NCI-H1105 treated with DMSO at 0.1 percent for 48 hours (cell line): ENCODE measurements at places on chromosomes 12 and 14.

DNA sequence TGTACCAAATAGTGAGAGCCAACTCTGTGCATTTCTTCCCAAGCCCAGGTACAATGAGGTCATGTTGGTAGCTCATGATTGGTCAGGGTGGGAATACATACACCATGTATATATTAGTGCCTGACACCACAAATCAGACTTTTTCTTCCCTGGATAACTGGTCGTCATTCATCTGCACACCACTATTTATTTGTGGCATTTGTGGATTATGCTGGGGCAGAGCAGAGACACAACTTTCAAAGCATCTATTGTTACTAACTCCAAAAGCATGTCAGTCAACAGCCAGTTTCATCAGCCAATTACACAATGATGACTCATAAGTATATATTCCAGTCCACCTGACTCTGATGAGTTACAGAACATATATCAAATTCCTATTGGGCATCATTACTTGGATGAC is 181.7 kb downstream of the ADAMTS20 start:
- DNase-seq: no peak

DNA sequence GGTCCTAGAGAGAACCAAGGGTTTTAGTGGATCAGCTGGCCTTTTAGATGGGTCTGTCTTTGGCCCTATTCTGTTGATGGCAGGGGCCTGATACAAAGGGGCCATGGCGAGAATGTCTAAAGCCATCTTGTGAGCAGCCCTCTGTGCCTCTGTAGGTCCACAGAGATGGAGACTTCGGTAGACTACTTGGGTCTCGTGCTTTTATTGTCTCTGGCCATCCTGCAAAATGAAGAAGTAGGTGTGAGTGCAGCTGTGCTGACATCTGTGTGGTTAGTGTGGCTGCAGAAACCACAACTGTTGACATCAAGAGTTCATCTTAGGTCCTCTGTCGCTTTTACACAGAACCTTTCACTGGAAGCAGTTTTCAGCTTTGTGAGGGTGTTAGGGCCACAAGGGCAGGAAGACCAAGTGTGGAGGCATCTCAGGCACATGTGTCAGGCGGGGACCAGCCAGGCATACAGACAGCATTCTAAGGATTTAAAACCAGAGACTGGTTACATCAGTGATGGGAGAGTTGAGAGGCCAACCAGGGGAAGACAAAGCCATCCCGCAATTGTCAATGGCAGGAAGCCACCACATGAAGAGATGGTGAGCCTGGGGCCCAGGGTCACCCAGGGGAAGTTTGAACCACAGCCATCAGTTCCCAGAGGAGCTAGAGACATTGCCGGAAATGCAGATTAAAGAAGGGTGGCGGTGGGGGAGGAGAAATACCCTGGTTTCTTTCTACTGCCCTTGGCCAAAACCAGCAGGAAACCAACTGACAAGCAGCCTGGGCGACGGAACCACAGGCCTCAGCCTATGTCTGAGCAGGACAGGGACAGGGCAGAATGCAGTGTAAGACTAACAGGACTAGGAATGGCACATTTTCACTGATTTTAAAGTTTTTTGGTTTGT is 13.0 kb upstream of the TPCN1 start:
- no peak for DNase-seq

DNA sequence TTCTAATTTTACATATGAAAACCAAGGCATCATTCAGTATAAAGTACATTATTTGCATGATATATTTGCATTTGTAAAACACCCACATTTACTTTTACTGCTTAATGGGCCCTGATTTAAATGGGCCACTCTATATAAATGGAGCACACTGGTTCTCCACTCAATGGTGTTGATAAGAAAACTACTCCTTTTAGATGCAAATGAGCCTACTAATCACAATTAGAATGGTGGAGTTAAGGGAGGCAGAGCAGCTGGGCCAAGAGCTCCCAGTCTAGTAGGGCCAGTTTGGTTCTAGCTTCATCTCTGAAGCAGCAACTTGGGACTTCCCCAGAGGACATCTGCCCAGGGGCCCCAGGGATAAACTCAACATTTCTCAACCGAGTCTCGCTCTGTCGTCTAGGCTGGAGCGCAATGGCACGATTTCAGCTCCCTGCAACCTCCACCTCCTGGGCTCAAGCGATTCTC is 120.7 kb downstream of the FOXN3 start:
- no peak for DNase-seq

- no peak for DNase-seq
Measured at GRCh38 chr12:76449016-76449415, 100.8 kb upstream of the BBS10 start.

DNA sequence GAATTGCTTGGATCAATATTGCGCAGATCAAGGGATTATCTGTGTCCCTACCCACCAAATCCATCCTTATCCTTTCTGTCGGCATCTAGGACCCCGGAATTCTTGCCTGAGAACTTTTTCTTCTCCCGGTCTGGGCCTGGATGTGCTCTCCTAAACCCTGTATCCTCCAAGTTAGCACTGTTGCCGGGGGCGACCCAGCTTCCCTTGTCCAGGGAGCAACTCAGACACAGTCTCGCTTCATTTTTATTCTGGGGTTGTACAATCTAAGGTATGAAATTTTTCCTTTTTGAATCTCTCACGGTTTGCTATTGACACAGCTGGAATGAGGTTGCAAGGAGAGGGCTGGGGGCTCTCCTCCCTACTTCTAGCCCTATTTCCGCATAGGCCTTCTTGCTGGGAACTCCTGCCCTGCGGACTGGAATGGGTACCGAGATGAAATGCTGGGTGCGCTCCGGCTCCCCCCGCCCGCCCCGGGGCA is 403 bp upstream of the PNP start:
- DNase-seq: no peak

GRCh38 chr12:83931451-83931850 is 981.1 kb downstream of the SLC6A15 start:
- no peak for DNase-seq

DNA sequence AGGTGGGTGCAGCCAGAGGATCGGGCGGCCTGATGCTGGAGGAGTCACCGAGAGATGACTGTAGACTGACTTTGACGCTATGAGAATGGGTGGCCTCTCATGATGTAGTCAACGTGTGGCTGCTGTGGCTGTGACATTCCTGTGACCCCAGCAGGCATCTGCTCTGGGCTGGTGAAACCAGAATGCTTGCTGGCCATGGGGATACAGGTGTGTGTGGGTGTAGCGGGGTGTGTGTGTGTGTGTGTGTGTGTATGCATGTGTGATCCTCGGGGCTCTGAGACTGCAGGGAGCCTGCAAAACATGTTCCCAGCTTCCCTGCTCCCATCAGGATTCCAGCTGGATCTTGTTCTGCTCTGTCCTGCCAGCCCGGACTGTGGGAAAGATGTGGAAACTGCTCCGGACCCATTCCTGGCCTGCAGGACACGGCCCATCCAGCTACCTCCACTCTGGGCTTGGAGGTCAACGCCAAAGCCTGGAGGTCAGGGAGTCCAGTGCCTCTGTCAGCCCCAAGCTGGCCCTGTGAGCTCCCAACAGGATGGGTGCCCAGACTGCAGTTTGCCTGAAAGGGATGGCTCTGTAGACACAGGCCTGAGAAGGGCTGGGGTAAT is 18.8 kb upstream of the HHIPL1 start:
- DNase-seq: no peak

DNA sequence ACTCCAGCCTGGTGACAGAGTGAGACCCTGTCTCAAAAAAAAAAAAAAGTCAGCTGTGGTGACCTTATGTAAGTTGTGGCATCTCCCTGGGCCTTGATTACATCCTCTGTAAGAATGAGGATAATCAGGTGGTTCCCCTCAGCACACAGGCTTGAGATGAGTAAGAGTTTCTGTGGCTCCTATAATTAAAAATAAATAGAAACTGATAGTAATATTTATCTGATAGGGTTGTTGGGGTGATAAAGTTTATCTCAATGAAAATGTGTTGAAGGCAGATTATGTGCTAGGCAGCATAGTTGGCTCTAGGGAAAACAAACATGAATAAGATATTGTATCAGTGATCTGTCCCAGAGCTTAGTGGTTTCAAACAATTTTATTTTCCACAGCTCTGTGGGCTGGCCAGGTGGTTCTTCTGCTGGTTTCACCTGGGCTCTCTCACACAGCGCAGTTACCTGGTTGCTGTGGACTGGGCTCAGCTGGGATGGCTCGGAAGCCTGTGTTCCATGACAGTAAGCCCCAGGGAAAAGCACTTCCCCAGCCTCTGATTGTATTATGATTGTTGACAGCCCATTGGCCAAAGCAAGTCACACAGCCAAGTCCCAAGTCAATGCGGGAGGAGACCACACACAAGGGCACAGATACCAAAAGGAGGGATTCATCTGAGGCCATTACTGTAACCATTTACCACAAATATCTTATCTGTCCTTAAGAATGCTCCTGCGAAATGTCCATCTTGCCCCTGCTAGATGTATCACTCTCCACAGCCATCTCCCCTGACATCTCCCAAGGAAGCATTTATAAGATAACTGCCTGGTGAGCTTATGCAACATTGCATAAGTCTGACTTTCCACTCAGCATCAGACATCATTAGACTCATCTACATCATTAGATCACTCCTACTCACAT is 151.7 kb downstream of the NUAK1 start:
- no peak for DNase-seq

GRCh38 chr12:53476769-53477209 is 22.5 kb downstream of the MAP3K12 start:
- no peak for DNase-seq

- DNase-seq: no peak
Measured at GRCh38 chr12:131674373-131674772, 36.5 kb upstream of the SFSWAP start.

GRCh38 chr14:105087963-105088811 is 23.0 kb upstream of the GPR132 start:
- no peak for DNase-seq

DNA sequence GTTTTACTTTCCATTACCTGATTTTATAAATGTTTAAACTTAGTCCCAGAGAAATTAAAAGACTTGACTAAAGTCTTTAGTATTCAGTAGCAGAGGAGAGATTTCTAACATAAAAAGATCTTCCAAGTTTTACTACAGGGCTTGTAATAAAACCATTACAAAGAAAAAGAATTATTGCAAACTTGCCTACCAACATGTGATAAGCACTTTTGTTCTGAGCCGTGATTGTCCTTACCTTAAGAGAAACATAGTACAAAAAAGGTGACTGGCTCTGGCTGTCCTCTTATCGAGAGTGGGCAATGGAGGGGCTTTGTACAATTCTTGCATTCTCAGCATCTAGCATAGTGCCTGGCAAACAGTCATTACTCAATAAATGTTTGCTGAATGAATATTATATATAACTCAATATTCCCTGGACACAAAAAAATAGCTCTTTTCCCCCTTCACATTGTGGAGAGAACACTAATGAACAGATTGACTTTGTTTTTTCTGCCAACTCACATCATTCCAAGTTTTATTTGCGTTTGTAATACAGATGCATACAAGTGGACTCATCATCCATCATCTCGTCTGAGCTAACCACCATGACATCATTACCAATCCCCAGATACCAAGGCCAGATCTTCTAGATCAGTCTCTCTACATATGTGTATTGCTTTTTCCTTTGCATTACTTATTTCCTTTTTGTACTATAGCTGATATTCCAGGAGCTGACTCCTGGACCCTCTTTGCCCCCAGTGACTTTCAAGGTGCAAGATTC is 192.8 kb upstream of the EEA1 start:
- DNase-seq: no peak

- DNase-seq: no peak
Measured at GRCh38 chr12:120962532-120963020, 15.8 kb upstream of the HNF1A start.
